Activated CD4-positive, alpha-beta memory T cell treated with anti-CD3 and anti-CD28 coated beads, Interleukin-2, amount 10 ng/mL, durations not matched to agents 7 days and 5 days (primary cell): ENCODE measurements at places on chromosomes 3 and 15.

DNA sequence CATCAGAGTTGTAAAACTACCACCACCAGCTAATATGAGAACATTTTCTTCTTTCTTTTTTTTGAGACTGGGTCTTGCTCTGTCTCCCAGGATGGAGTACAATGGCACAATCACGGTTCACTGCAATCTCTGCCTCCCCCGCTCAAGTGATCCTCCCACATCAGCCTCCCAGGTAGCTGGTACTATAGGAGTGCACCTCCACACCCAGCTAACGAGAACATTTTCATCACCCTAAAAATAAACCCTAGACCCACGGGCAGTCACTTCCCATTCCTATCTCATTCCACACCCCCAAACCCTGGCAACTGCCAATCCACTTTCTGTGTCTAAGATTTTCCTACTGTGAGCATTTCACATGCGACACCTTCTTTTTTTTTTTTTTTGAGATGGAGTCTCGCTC is 130.9 kb downstream of the ATP10A start:
- H3K27ac ChIP-seq = no peak overlapping the region
- no peak for DNase-seq
- no peaks in the 10 kb centered on the region for H3K4me1 ChIP-seq
- H3K4me3 ChIP-seq = no peak overlapping the region
- peaks cover 8% of the 10 kb centered on the region for H3K36me3 ChIP-seq
- no peaks in the 10 kb centered on the region for H3K27me3 ChIP-seq

- no peak for DNase-seq
- peaks cover 18% of the 10 kb centered on the region for H3K36me3 ChIP-seq
- no peak overlapping the region for H3K27ac ChIP-seq
Measured at GRCh38 chr3:129908417-129908816, 14.9 kb upstream of the TMCC1 start.

DNA sequence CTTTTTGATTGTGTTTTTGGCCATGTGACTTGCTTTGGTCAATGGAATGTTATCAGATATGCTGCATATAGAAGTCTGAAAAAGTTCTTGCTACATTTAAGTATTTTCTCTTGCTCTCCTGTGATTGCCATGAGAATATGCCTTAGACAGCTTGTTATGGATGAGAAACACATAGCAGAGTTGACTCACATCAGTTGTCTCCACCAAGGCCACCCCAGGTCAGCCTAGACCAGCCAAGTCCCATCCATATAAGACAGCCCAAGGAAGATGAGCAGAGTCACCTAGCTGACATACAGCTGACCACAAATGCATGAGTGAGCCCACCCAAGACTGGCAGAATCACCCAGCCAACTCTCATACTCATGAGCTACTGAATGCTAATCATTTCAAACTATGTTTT is 153.0 kb downstream of the THRB start:
- no peaks in the 10 kb centered on the region for H3K27me3 ChIP-seq
- no peaks in the 10 kb centered on the region for H3K36me3 ChIP-seq
- H3K27ac ChIP-seq = no peak overlapping the region
- no peak for DNase-seq
- no peak overlapping the region for H3K4me3 ChIP-seq
- H3K4me1 ChIP-seq = no peaks in the 10 kb centered on the region

DNA sequence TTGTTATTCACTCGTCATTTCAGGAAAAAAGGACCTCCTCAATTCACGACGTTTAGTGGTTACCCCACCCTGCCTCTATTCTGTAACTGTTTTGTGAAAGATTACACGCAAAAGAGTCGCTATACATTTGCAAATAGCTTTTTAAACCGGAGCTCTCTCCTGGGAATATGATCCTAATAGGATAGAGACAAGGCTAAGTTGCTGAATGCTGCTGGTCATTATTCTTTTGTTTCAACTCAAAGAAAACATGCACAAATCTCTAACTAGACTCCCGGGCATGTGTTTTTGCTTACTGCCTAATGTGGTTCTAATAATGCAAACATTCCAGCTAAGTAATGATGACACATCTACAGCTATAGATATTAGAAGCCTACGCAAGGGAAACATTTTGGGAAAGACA is 214.6 kb upstream of the MDFIC2 start:
- no peaks in the 10 kb centered on the region for H3K36me3 ChIP-seq
- H3K27ac ChIP-seq = no peak overlapping the region
- H3K4me3 ChIP-seq = no peak overlapping the region
- H3K27me3 ChIP-seq = peaks cover 9% of the 10 kb centered on the region
- H3K4me1 ChIP-seq = no peaks in the 10 kb centered on the region

DNA sequence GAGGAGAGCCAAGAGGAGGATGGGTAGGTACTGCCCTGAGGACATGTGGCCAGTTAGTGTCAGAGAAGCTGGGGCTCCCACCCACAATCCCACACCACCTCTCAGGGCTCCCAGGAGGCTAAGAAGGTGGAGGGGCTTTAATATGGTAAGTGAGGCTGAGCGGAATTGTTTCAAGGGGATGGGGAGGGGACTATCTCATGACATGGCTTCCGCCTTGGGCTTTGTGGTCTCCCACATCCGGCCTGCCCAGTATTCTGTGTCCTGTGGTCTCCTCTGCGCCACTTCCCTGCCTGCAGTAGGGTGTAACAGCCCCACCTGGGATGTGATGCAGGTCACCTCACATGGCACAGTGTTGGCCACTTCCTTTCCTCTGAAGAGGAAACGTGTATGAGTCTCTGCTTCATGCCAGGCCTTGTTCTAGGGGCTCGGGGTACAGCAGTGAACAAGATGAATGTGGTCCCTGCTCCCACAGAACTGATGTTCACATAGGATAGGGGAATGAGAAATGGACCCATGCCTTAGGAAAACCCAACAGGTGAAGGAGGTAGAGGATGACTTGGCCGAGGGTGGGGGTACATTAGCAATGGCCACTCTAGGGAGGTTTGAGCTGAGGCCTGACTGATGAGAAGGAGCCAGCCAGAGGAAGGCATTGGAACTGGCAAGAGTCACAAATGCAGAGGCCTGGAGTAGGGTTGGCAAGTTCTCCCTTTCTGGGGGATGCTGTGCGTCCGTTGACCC is 3.2 kb downstream of the NEIL1 start:
- peak overlapping the region; percentile 60 for H3K4me3 ChIP-seq
- H3K27ac ChIP-seq = peak overlapping the region; percentile 99
- peaks cover 39% of the 10 kb centered on the region for H3K4me1 ChIP-seq
- H3K27me3 ChIP-seq = peaks cover 23% of the 10 kb centered on the region

- H3K36me3 ChIP-seq = peaks cover 10% of the 10 kb centered on the region
- H3K4me1 ChIP-seq = peaks cover 26% of the 10 kb centered on the region
- H3K27me3 ChIP-seq = peaks cover 55% of the 10 kb centered on the region
- H3K4me3 ChIP-seq = peak overlapping the region; percentile 80
- DNase-seq = peak; percentile 33
Measured at GRCh38 chr15:98649472-98650416, 1.4 kb downstream of the IGF1R start.

- H3K4me3 ChIP-seq = no peak overlapping the region
- no peaks in the 10 kb centered on the region for H3K27me3 ChIP-seq
- no peak for DNase-seq
- no peak overlapping the region for H3K27ac ChIP-seq
- no peaks in the 10 kb centered on the region for H3K36me3 ChIP-seq
- H3K4me1 ChIP-seq = no peaks in the 10 kb centered on the region
Measured at GRCh38 chr3:182470187-182470586, 323.1 kb upstream of the ATP11B start.

- no peaks in the 10 kb centered on the region for H3K27me3 ChIP-seq
- H3K4me1 ChIP-seq = peaks cover 89% of the 10 kb centered on the region
- peaks cover 86% of the 10 kb centered on the region for H3K36me3 ChIP-seq
- H3K4me3 ChIP-seq = no peak overlapping the region
- DNase-seq = no peak
- H3K27ac ChIP-seq = peak overlapping the region; percentile 94
Measured at GRCh38 chr3:16300307-16300706, 35.3 kb downstream of the OXNAD1 start.

- peaks cover 37% of the 10 kb centered on the region for H3K4me1 ChIP-seq
- peak overlapping the region; percentile 59 for H3K4me3 ChIP-seq
- H3K36me3 ChIP-seq = peaks cover 21% of the 10 kb centered on the region
- H3K27ac ChIP-seq = peak overlapping the region; percentile 74
Measured at GRCh38 chr3:122067214-122067550, 12.0 kb downstream of the CD86 start.

DNA sequence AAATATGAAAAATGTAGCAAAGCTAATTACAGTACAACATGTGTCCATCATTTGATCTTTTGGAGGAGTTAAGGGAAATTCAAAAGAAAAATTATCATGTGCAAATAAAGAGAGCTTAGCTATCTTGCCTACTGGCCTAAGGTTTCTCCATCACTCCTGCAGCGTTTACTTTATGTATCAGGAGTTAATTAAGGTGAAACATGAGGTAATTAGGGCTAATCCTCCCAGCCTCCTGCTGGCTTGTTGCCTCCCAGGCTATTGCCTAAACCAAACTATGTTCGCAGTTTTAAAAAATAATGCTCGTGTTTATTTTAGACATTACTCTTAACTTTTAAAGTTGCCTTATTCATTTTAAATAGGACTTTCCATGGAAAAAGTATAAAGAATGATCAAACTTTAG is 367.5 kb downstream of the ROBO2 start:
- no peaks in the 10 kb centered on the region for H3K27me3 ChIP-seq
- no peak overlapping the region for H3K4me3 ChIP-seq
- no peak overlapping the region for H3K27ac ChIP-seq
- H3K4me1 ChIP-seq = no peaks in the 10 kb centered on the region
- no peaks in the 10 kb centered on the region for H3K36me3 ChIP-seq
- DNase-seq = no peak
